Thymus (tissue), 14 donors: ENCODE measurements at places on chromosomes 11 and 22. TPM values are rescaled to one million over a fixed set of nuclear protein-coding genes. Genes with fewer than 3 reads are reported as not detected.

- H3K36me3 ChIP-seq, result peaks cover 91% of the 10 kb centered on the region
- no peak overlapping the region for H3K4me3 ChIP-seq
- no peak overlapping the region for H3K27ac ChIP-seq
- no peak for DNase-seq
- no peaks in the 10 kb centered on the region for H3K27me3 ChIP-seq
Measured at GRCh38 chr11:46667043-46667481, 33.4 kb downstream of the ARHGAP1 start.

Gene DDI1
- total RNA-seq, result not detected

DNA sequence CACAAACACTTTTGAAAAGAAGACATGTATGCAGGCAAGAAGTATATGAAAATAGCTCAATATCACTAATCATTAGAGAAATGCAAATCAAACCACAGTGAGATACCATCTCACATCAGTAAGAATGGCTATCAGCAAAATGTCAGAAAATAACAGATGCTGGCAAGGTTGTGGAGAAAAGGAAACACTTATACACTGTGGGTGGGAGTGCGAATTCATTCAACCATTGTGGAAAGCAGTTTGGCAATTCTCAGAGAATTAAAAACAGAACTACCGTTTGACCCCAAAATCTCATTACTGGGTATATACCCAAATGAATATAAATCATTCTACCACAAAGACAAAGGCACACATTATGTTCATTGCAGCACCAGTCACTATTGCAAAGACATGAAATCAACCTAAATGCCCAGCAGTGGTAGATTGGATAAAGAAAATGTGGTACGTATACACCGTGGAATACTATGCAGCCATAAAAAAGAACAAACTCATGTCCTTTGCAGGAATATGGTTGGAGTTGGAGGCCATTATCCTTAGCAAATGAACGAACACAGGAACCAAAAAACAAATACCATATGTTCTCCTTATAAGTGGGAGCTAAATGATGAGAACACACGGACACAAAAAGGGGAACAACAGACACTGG lies 18.5 kb downstream of the MMP13 start:
- H3K4me1 ChIP-seq, result no peaks in the 10 kb centered on the region
- DNase-seq, result no peak
- no peak overlapping the region for H3K4me3 ChIP-seq
- H3K36me3 ChIP-seq, result no peaks in the 10 kb centered on the region
- no peak overlapping the region for H3K27ac ChIP-seq

Gene TEX12
- total RNA-seq, result 0.09 TPM

DNA sequence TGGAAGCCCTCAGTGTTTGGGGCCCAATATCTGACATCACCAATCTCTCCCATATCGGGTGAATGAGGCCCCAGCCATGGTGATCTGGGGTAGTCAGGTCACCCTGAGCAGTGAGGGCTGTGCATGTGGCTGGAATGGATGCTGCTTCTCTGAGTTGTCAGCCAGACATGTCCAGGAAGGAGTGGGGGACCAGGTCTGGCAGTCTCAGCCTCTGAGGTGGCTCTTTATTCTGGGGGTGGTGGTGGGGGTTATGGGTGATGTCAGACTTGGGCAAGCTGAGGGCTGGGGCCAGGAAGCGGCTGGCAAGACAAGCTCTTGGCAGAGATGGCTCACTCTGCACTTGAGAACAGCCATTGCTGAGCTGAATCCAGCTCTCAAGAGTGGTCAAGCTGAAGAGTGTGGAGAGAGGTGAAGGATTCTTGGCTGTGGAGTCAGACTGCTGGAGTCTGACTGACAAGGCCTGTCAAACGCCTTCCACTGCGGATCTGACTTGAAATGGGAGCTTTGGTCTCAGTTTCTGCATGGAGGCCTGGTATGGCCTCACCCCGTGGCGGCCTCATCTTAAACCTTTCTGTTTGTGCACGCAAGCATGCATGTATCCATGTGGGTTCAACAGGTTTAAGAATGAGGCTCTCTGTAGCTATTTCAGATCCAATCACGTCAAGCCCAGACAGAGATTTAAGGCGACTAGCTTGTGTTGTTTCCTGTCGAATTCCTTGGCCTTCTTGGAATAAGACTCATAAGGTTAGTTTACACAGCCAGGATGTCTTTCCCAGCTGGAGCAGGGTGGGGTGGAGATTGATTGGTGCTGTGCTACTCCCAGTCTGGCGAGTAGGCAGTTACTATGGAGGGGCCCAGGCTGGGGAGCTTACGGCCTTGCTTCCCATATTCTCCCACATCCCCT lies 83.9 kb upstream of the TIMP3 start:
- peaks cover 25% of the 10 kb centered on the region for H3K4me1 ChIP-seq
- H3K27ac ChIP-seq, result peak overlapping the region; percentile 4
- H3K27me3 ChIP-seq, result no peaks in the 10 kb centered on the region
- no peak overlapping the region for H3K4me3 ChIP-seq
